ENCODE measurements at places on chromosomes 16 and 17.
A peak's percentile ranks its signal among the peaks of the same experiment; 100 is the strongest.

GRCh38 chr17:82297714-82298537 lies 19.5 kb downstream of the CD7 start:
- DNase-seq, result peak; percentile 82

DNA sequence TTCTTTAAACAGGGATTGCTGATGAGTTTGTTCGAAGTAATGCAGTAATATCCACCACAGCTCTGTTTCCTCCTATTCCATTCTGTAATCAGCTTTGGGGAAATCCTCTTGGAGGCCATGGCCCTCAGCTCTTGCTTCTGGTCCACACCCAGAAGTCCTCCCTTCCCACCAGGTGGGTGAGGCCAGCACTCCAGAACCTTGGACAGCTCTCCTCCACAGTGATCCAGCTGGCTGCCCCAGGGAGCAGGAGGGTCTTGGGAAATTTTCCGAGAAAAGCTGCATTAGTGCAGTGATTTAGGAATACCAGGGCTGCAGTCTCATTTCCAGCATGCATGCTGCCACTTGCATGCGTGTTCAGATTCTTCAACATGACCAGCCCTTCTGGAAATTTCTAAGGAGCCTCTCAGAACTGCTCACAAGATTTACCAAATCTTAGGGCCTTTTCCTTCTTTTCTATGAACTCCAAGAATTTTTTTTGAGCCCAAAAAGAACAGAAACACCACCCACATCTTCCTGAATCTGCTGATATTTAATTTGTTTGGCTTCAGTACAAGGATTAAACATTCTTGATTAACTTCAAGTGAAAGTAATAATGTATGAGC lies 4.2 kb downstream of the SMPD3 start:
- no peak for DNase-seq

DNA sequence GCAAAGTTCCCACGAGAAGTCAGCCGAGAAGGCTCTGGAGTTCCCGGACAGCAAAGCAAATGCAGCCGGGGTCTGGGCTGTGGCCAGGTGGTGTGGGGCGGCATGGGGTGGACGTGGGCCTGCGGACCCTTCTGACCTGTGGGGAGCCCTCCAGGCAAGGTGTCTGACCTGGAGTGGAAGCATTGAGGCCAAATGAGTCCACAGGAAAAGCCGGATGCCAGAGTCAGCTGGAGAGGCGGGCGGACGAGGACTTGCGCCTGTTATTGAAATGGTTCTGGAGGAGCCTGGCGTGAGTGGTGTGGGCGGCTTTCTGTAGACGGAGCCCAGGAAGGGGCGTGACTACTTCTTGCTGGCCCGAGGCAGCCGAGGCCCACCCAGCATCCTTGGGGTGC lies 50.5 kb upstream of the ZNF750 start:
- DNase-seq, result no peak

DNA sequence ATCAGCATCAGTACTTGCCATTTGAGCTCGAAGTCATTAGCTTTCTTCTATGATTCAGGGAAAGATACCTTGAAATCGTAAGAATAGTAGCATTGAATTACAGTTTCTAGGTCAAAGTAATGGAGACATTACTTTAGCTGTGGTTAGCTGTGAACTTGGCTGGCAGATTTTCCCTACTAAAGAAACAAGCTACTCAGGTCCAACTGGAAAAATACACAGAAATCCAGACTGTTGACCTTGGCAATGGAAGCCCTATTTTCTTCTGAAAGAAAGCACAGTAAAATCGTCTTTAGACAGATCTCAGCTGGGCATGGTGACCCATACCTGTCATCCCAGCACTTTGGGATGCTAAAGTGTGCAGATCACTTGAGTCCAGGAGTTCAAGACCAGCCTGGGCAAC lies 13.4 kb upstream of the DNAJA2 start:
- DNase-seq, result no peak

DNA sequence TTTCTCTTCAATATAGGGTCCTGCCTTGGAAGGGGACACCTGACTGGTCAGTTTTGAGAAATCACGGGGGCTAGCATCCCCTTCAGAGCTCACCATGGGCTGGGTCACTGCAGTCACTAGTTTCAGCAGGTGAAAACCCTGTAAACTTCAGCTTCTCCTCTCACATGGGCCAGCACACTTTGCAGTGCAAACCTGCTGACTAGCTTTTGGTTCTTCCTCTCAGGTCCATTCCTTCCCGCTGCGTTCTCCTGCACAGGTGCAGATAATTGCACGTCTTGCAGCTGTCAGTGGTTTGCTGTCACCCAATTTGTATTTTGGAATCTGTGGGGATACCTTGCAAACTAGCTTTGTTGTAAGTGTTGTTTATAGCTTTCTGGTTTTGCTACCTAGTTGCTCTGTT lies 95.1 kb downstream of the LYRM1 start:
- DNase-seq, result no peak

Data from GDM1 (cell line).